GM06990 (cell line): ENCODE measurements at places on chromosomes 1 and 21.

GRCh38 chr21:34017039-34017961, 56.1 kb upstream of the MRPS6 start:
- DNase-seq, result no peak

DNA sequence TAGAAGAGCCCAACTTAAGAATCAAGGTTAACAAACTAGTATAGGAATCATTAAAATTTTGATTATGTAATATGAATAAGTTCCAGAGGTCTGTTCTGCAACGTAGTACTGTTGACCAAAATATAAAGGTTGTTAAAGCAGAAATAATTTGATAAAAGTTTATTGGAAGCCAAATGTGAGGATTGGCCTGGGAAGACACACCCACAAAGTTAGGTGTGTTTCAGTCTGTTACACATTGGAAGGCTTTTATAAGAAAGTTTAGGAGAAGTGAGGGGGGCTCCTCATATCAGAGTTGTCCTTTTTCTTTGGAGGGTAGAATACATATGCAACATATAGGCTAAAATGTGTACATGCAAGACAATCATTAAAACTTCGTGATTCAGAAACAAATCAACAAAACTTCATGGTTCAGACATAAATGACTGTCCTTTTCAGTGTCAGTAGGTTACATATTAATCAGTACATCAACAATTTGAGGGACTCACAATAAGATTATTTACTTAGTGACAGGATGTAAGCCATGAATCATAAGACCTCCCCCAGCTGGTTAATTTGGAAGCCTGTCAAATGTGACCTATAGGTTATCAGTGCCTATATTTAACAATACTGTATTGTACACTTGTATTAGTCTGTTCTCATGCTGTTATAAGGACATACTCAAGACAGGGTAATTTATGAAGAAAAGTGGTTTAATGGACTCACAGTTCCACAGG, 245.0 kb upstream of the B3GALT2 start:
- DNase-seq, result no peak

DNA sequence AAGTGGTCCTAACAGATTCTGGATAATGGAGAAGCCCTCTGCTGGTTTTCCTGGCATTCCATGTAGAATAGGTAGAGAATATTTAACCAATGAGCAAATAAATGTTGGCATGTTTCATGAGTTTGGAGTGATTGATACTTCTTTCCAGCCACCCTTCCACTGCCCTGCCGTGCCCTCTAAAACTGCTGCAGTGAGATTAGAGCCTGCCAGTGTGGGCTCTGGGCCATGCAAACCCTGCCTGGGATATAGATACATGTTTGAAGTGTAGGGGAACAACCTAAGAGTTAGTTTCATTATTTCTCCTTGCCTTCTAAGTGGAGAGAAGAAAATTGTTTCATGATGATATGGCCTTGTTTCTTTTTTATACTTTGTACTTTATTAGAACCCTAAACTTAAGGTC, 10.4 kb downstream of the UBE2Q1 start:
- no peak for DNase-seq

GRCh38 chr1:147769106-147769505, 8.7 kb upstream of the GJA5 start:
- no peak for DNase-seq

DNA sequence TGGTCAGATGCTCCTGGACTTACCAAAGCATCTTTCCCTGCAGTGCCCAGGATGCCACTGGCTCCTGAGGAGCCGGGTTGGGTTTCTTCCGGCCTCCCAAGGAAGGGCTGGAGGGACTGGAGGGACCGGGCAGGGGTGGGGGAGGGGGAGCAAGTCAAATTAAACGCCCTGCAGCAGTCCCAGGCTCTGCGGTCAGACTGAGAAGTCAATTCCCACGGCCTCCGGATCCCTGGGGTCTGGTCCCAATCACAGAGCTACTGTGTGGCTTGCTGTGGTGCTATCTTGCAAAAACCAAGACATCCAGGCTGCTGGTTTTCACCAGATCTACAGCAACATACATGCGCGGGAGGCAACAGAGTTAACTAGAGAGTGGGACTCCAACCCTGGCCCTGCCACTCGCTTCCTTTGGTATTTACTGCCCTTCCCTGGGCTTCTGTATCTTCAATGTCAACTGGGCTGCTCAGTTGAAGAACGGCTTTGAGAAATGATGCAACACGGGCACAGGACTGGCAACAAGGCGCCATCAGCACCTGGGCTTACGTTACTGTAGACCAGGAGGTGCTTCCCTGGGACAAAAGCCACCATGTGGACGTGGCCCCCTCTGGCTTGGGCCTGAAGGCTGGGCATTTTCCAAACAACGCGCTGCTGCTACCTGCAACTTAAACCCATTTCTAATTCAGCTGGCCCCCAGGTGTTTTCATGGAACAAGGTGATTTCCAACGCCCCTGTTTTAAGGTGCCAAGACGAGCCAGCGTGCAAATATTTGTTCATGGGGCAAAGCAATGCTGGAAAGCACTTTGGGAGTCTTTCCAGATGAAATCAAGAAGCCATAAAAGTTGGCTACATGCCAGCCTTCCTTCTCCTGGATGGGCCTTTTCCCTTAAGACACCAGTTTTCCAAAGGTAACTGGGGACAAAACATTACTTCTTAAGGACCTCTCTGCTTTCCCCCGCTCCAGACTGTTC, 11.5 kb downstream of the RCC2 start:
- DNase-seq, result no peak

GRCh38 chr1:41640756-41641474, 156.4 kb upstream of the EDN2 start:
- DNase-seq, result no peak

DNA sequence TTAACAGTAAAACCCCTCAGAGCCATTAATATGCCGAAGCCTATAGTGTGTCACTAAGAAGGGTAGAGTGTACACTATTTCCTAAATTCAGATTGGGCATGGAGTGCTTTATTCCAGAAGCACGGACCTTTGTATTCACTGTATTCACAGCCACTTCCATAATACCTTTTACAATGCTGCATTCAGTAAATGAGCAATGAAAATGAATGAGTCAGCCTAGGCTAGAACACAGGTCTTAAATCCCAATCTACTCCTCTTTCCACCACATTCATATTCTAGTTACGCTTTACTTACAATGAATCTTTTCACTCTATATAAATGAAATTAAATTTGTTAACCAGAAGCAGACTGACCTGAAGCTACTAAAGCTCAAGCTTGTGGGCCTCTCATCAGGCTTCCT, 13.0 kb upstream of the GORAB start:
- no peak for DNase-seq

DNA sequence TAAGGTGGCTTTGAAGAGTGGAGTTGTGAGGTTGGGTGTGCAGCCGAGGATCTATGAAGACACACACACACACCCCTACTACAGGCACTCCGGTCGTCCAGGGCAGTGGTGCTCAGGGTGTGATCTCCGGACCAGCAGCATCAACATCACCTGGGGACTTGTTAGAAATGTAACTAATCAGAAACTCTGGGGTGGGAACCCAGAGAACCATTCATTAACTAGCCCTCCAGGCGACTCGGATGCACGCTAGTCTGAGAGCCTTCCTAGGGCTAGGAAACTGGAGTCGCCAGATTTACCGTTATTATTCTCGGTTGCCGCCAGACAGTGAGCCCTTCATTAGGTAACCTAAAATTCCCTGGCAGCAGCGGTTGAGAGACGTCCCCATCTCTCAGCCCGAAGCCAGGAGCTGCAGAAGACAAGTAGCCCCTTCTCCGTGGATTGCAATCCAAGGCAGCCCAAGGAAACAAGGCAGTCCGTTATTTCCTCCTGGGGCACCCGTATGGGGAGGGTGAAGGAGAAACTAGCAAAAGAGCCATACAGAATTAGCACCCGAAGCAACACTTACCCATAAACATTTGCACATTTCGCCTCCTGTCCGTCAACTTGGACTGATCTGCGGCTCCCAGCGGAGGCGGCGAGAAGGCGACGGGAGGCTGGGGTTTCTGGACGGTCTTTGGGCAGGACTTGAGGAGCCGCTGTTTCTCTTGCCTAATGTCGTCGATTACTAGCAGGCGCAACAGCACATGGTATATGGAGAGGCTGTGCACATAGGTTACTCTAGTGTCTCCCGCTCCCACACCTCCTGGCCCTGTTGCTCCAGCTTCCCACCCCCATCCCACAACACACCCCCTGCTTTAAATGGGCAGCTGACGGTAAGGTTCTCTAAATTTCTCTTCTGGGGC, 2.9 kb upstream of the CCN1 start:
- peak; percentile 28 for DNase-seq

DNA sequence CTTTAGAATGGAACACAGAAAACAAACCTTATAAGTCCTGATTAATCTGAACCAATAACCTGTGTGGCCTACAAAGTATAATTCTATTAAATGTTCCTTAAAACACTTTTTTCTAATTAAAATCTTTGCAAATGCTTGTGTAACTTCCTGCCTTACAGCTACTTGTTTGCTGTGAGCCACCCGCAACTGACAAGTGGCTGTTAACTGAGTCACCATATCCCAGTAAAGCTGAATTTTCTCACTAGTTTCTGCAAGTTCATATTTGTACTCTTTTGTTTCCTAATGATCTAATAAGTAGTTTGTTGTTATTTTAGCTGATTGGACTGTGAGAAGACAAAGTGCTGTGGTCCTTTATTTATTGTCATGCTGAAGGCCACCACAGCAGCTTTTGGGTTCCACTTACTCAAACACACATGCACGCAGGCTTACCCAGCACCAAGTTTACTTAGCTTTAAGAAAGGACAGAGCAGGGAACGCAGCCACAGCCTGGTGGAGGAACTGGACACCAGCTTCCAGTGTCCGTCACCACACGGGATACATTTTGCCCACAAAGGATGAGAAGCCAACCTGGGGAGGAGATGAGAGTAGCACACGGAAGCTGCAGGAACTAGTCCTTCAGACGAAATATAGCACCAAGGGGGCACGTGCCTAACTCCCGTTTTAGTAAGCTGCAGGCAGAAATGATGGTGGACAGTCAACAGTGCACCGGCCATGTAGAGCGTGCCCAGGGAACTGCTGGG, 47.8 kb downstream of the LCA5L start:
- no peak for DNase-seq

DNA sequence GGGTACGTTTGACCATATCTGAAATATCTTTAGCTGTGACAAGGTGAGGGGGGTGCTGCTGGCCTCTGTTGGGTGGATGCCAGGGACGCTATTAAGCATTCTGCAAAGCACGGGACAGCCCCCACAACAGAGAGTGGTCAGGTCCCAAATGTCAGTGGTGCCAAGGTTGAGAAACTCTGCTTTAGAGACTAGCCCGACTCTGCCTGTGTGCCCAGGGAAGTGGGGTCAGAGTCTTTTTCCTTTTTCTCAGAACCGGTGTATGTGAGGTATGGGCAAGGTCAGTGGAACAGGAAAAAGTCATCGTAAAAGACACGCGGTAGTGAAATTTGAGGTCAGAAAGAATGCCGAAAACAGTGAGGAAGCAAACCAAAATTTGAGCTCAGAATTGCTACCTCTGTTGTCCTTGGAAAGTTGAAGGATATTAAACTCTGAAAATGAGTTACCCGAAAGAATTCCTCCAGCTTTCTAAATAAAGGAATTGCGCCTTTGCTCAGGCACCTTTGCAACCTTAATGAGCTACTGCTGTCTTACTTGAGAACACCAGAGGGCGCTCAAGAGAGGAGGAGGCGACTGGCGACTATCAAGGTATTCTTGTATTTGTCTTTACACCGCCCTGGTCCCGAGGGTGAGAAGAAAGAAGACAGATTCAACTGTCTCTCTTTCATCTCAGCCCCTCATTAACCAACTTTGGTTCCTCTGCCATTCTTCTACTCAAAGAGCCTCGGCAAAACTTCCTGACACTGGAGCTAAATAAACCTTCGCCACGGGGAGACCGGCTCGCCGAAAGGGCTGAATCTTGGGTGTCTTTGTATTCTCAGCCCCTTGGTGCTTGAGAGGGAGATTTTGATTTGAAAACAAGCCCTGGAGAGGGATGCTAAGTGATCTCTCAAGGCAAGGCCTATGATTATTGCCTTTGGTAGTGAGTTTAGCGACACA, 85.4 kb upstream of the OLIG2 start:
- DNase-seq, result no peak

- DNase-seq, result no peak
Measured at GRCh38 chr1:222084996-222085395, 343.1 kb upstream of the DUSP10 start.

GRCh38 chr1:243507672-243508302, 251.9 kb downstream of the SDCCAG8 start:
- no peak for DNase-seq

DNA sequence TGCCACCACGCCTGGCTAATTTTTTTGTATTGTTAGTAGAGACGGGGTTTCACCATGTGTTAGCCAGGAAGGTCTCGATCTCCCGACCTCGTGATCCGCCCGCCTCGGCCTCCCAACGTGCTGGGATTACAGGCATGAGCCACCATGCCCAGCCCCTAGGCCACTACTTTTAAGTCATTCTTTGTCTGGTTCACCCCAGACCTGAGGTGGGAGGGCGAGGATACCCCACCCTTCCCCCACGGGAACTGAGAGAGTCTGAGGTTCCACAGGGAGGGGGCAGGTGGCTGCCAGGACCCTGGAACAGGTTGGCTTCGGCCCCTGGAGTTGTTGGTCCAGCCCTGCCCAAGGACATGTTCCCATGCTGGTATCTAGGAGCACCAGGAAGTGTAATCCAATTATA, 7.7 kb upstream of the SDC3 start:
- no peak for DNase-seq

DNA sequence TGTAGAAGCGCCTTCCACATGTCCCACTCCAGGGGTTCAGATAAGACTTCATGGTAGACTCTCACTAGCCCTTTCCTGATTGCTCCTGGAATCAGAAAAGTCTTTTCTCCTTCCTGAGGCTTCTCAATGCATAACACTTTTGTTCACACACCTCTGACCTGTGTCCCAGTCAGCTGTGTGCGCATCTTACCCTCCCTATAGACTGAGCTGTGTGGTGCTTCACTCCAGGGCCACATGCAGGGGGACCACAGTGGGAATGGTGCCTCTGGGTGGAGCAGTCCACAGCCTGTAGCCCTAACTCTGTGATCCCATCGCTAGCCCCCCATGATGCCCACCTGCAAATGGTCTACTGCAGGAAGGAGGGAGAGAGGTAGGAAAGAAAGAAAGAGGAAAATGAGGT, 84.0 kb upstream of the TLR5 start:
- DNase-seq, result no peak

GRCh38 chr1:67863637-67864036, 30.4 kb upstream of the GNG12 start:
- DNase-seq, result no peak

- DNase-seq, result no peak
Measured at GRCh38 chr1:236913371-236914037, 90.7 kb downstream of the MT1HL1 start.

GRCh38 chr1:109399326-109399957, 1.7 kb upstream of the SORT1 start:
- no peak for DNase-seq
